ENCODE measurements at places on chromosomes 5 and 9.
A peak's percentile ranks its signal among the peaks of the same experiment; 100 is the strongest.

DNA sequence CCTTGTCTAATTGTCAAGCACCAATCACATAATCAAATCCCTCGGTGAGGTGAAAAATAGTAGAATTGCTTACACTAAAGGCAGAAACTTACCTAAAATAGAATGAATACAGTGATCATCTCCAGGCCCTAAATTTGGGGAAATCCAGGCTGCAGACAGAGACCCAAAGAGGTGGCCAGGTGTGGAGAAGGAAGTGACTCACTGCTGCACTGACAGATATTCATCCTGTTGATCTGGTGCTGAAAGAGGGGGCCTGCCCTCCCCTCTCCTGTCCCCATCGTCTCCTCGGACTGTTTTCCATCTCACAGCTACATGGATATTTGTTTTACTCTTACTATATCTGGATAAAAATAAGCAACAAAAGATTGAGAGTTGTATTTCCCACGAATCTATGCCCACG, 15.9 kb downstream of the OR2Y1 start:
- DNase-seq: no peak

- DNase-seq: no peak
Observed at GRCh38 chr5:51495672-51496071, 112.4 kb downstream of the ISL1 start.

- DNase-seq: no peak
Observed at GRCh38 chr5:133330956-133331355, 279.1 kb downstream of the HSPA4 start.

- no peak for DNase-seq
Observed at GRCh38 chr9:130629443-130630070, 34.8 kb upstream of the PRDM12 start.

DNA sequence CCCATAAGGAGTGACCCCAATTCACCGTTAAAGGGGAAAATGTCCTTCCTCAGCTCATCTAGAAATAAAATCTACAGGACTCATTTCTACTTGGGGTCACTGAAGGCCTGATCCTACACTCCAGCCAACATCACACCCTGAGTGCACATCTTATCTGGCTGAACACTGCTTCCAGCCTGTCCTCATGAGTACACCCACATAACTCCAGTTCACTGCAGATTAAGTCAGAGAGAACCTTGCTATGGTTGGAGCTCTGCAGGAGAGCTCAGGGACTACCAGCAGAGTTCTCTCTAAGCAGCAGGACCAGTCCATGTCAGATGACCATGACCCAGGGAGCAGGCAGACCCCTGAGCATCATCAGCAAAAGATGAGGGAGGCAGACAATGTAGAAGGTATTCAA, 126.9 kb upstream of the MAP3K1 start:
- DNase-seq: no peak

- DNase-seq: no peak
Observed at GRCh38 chr5:106877881-106878280, 792.9 kb downstream of the EFNA5 start.

- no peak for DNase-seq
Observed at GRCh38 chr5:131324303-131324702, 60.5 kb downstream of the CDC42SE2 start.

DNA sequence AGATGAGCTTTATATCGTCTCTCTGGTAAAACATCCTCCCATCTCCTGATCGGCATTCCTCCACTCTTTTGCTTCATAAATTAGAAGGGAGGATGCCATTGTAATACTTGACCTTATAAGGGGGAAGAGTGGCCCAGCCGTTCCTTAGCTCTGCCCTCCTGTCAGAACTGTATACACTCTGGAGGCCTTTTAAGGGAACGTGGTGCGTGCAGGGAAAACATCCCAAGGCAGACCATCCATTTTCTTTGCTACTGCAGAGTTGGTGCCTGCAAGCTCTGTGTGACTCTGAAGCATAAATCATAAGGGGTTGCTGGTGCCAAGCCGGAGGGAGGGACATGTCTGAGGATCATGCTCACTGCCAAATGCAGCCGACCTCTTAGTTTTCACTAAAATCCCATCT, 90.4 kb downstream of the PGM5 start:
- DNase-seq: no peak

DNA sequence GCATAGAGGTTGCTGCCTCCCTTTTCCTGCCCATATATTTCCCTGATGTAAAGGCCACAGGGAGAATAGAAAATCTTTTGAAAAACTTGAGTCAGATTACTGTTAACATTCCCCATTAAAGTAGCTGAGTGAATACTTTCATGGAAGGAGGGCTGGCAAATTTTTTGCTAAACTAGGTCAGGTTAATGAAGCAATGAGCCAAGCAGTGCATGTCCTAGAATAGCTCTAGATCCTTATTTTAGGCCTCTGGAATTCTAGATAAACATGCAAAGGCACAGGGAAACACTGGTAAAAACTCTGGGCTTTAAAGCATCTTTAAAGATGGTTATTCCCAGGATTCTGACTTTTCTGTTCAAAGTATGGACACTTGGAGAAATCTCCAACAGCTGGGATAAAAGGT, 27.9 kb downstream of the TTC1 start:
- DNase-seq: no peak

DNA sequence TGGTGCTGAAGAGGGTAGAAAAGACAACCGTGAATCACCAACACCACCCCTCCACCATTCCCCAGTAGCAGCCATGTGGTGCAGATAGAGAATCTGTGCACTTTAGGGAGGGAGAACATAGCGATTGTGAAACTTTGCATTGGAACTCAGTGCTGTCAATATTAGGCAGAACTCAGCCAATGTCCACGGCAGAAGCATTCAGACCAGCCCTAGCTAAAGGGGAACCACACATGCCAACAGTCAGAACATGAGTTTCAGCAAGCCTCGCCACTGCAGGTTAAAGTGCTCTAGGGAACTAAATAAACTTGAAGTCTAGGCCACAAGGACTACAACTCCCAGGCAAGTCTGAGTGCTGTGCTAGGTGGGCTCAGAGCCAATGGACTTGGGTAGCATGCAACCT, 38.5 kb upstream of the DEPDC1B start:
- no peak for DNase-seq

- no peak for DNase-seq
Observed at GRCh38 chr5:56710826-56711590, 104.3 kb upstream of the MAP3K1 start.

DNA sequence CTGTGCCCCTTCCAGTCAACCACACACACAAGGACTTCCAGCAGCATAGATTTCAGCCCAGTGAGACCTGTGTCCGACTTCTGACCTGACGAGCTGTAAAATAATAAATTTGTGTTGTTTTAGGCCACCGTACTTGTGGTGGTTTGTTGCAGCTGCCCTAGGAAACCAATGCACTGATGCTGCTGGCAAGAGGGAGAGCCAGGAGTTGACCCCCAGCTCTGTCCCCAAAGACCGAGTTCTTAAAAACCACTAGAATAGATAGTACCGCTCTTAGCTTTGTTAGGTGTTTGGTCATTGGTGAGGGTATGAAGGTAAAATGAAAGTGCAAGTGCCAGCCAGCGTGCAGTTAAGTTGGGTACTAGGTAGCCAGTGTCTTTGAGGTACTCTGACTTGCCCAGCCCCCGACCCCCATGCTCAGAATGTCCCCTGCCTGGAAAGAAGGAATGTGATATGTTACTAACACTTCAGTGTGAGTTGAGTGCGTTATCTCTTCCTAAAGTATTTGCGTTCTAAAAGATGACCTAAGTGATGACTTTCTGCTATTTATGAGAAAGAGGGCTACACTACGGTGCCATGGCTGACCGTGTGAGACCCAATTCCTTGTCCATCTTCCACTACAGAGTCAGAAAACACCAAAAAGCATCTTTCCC, 185.6 kb downstream of the AOPEP start:
- DNase-seq: no peak

- no peak for DNase-seq
Observed at GRCh38 chr5:160602744-160603143, 181.1 kb downstream of the PTTG1 start.

DNA sequence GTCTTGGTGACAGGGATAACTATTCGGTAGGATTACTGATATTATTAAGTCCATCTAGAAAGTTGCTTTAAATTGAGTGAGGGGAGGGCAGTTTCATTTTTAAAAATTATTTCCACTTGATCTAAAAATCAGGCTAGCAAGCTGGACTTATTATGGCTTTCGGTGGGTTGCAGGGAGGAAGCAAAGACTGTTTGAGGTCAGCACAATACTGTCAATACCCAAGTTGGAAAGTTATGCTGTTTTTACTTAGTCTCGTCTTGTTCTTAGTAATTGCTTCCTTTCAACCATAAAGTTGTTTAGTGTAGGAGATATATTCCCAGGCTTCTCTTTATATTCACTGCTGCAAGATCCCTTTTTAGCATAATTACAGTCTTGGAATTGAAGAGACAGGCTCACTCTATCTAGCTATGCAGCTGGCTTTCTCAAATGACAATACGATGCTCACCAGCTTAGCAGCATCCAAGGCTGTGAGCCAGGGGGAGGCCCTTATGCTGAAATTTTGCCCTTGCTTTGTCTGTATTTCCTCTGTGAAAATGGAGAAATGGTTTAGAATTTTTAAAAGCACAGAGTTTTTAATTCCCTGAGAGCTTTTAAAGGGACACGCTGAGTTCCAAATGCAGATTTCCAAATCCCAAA, 68.2 kb upstream of the APC start:
- DNase-seq: peak; percentile 49

DNA sequence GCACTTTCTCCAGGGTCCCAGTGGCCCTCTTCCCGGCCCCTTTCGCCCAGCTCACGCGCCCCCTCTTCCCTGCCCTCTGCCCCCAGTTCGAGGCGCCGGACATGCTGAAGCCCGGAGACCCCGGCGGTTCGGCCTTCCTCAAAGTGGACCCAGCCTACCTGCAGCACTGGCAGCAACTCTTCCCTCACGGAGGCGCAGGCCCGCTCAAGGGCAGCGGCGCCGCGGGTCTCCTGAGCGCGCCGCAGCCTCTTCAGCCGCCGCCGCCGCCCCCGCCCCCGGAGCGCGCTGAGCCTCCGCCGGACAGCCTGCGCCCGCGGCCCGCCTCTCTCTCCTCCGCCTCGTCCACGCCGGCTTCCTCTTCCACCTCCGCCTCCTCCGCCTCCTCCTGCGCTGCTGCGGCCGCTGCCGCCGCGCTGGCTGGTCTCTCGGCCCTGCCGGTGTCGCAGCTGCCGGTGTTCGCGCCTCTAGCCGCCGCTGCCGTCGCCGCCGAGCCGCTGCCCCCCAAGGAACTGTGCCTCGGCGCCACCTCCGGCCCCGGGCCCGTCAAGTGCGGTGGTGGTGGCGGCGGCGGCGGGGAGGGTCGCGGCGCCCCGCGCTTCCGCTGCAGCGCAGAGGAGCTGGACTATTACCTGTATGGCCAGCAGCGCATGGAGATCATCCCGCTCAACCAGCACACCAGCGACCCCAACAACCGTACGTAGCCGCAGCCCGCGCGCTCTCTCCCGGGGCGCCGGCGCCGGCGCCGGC, 1.0 kb downstream of the PRDM6 start:
- DNase-seq: no peak

DNA sequence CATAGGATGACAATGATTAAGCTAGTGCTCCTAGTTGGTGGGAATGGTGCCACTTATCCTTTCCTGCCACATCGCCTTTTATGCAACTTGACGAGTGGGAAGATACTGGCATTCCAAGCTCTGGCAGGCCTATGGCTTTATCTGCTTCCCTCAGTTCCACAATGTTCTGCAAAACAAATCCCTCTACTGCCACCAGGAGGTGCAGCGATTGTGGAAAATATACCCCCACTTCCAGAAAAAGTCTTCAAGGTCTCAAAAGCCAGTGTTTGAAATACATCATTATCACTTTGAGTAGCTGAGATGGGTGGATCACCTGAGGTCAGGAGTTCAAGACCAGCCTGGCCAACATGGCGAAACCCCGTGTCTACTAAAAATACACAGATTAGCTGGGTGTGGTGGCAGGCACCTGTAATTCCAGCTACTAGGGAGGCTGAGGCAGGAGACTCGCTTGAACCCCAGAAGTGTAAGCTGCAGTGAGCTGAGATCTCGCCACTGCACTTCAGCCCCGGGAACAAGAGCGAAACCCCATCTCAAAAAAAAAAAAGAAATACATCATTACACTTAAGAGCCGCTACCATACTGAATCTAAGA, 3.4 kb downstream of the CLINT1 start:
- DNase-seq: peak; percentile 26

DNA sequence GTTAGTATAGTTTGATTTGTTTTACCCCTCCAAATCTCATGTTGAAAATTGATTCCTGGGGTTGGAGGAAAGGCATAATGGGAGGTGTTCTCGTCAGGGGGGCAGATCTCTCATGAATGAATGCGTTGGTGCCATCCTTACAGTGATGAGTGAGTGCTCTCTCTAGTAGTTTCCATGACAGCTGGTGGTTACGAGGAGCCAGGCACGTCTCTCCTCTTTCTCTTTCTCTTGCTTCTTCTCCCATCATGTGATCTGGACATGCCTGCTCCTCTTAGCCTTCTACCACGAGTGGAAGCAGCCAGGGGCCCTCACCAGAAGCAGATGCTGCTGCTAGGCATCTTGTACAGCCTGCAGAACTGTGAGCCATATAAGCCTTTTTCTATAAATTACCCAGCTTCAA, 454.1 kb downstream of the EFNA5 start:
- no peak for DNase-seq

DNA sequence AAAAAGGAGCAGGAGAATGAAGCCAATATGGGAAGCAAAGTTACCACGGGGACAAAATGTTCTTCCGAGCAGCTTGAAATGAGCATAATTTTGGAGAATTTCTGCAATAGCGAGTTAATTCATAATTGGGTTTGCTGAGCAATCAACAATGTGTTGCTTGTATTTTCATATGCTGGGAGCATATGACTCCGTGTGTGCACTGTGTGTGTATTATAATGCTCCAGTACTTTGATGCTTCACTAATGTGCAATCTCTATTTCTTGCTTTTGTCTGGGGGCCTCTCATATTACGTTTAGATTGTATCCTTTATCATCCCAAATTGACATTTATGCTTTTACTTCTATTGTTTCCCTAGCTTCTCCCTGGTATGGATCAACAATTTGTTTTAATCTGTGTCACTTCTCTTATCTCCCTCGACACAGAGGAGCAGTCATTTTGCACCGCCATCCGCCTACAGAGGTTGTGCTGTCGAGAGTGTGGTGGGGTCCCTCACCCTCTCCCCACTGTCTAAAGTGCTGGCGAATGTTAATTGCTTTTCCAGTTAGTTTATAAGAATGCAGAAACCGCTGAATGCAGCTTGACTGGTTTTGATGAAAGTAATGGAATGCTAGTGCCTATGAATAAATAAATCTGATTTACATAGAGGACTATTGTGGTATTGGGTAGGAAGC, 372.5 kb upstream of the WWC1 start:
- DNase-seq: peak; percentile 36

DNA sequence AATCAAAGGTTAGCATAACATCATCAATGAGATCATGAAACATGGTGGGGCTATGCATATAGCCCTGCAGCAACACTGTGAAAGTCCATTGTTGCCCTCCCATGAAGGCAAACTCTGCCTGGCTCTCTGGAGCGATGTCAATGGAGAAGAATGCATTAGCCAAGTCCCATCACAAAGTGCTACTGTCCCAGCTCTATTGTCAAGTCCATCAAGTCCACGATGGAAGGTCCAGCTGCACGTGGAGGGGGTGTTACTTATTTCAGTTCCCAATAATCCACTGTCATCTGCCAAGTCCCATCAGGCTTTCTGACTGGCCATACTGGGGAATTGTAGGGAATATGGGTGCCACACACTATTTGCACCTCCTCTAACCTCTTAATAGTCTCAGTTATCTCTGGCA, 10.8 kb downstream of the DMAC1 start:
- no peak for DNase-seq

- DNase-seq: no peak
Observed at GRCh38 chr9:34887841-34888240, 70.2 kb upstream of the PHF24 start.

GRCh38 chr9:76655971-76656370, 108.3 kb upstream of the PCA3 start:
- no peak for DNase-seq

GRCh38 chr9:101514071-101514470, 19.6 kb upstream of the RNF20 start:
- DNase-seq: no peak

- DNase-seq: no peak
Observed at GRCh38 chr5:43117092-43117491, 3.6 kb upstream of the ZNF131 start.
